ENCODE measurements at places on chromosomes 2 and 18.

GRCh38 chr2:138356178-138356577 is 145.4 kb upstream of the SPOPL start:
- DNase-seq, result no peak

DNA sequence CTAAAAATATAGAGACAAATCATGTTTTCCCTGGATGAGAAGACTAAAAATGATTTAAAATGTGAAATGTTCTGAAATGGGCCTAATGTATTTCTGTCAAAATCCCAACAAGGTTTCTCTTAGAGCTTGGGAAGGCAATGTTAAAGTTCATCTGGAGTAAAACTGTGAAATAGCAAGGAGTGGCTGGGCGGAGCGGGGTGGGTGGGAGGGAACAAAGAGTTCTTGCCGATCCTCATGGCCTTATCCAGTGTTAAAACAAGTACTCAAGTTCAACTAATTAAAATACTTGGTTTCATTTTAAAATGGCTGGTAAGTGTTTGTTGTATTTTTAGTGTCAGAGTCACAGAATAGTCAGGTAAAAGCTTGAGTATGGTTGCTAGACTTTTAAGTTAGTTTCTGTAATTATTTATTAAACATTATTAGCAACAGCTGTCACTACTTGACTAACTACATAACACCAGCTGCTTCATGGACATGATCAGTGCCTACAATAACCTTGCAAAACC is 87.3 kb downstream of the RTN4 start:
- DNase-seq, result no peak

GRCh38 chr2:100064592-100065428 is 77.6 kb downstream of the AFF3 start:
- DNase-seq, result no peak

DNA sequence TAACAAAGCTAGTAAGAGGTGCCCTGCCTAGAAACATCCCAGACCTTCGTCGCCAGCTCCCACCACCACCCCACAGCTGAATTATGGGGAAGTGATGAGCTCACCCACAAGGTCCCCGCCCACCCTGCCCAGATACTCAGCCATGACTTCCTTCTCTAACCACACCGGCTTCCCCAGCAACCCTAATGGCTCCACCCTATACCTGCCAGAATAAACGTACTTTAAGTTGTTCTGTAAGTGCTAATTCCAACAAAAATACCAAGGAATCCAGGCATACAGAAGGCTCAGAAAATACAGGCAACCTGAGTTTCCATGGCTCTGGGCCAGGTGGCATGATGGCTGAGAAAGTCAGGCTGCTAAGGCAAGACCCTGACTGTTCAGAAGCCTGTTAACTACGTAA is 39.1 kb downstream of the TMEM163 start:
- DNase-seq, result no peak

- no peak for DNase-seq
These were observed 93.0 kb upstream of the CTAGE1 start for GRCh38 chr18:22510697-22511096.

DNA sequence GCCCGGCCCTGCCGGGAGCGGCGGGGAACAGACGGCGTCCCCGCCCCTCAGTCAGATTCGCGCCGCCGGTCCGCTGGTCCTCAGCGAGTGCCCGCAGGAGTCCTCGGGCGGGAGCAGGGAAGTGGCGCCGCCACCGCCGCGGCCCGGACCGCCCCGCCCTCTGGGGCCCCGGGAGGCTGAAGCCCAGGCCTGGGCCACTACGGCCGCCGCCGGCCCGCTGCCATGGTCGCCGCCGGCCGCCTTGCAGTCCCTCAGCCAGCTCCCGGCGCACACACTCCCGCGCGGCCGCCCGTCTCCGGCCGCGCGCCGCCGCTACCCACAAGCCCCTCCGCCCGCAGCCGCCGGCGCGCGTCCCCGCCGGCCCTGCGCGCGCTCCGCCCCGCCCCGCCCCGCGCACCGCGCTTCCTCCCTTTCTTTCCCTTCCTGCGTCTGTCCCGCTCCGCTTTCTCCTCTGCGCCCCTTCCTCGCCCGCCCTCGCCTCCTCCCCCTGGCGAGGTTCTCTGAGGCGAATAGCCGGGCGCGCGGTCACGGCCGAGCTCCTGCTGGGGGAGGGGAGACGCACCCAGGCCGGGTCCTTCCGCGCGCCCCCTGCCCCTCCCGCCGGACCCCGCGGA is at the start of gene ROCK2:
Gene ROCK2, minus strand, starts transcription at position 295 of the 614 bp plus-strand sequence. CDS start 500 bp downstream, outside the sequence.
- peak; percentile 72 for DNase-seq

DNA sequence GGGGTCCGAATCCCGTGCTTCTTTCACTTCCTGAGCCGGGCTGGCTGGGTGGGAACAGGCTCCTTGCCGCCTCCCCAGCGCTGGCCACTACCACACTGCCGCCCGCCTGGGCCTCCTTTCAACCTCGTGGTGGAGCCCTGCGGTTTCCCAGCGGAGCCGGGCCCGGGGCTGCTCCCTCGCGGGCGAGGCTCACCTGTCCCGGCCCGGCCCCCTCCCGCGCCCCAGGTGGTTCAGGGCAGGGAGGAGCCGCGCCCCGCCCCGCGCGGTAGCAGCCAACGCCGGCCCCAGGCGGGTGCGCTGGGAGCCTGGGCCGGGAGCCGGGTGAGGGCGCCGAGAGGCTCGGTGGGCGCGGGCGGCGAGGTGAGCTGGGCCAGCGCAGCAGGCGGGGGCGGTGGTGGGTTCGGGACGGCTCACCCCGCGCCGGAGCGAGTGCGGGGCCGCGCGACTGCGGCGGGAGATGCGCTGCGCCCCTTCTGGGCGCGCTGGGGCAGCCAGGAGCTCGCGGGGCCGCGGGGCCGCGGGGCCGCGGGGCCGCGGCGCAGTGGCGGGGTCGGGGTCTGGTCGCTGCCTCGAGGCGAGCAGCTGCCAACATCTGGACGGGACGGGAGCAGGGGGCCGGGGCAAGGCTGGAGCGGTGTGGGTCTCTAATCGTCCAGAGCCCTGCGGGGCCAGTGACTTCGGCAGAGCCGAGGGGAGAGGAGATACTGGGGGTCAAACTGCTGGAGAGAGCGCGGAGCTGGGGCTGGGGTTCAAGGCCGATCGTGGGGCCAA is at the start of gene LYPD6B:
Gene LYPD6B, plus strand, starts transcription at position 258 of the 771 bp plus-strand sequence. CDS start 92,250 bp downstream, outside the sequence.
- DNase-seq, result no peak

- DNase-seq, result no peak
These were observed at the start of gene DGKD for GRCh38 chr2:233353769-233354499. TSS of gene DGKD (plus strand) at chr2:233354494. CDS start at chr2:233354519, 25 bp downstream.

- DNase-seq, result no peak
These were observed 42.5 kb downstream of the DAPL1 start for GRCh38 chr2:158837645-158838044.

DNA sequence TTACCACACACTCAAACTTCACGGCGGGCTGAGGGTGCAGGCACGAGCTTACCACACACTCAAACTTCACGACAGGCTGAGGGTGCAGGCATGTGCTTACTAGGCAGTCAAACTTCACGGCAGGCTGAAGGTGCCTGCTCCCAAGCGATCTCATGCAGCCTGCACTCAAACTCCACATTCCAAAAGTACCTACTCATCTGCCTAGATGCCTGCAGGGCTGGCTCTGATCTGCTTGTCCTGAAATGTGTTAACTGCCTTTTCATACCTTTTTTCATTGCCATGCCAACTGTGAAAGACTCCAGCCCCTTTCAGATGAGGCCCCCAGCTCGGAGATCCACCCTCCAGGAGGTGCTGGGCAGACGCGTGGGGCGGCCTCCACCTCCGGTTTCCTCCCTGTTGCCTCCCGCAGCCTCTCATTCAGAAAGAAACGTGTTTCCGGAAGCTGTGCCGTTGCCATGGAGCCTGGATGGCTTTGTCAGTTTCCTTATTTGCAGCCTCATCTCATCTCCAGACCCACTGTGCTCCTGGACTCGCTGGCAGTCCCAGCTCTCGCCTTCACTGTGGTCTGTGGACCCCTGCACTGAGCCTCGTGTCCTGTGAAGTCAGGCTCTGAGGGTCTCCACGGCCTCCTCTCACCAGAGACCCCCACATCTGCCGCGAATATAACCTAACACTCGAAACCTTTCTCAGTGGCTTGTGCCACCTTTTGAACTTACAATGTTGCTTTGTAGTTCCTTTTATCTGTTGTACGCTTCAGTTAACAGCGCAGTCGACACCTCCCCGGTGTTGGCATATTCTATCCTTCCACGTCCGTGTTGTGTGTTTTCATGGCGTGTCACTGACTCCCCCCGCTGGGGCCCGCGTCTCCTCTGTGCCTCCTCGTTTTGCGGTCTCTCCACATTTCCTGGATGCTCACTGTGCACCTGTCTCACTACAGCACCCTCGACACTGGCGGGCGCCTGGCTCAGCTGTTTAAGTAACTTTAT is 106.1 kb upstream of the ALKAL2 start:
- no peak for DNase-seq

DNA sequence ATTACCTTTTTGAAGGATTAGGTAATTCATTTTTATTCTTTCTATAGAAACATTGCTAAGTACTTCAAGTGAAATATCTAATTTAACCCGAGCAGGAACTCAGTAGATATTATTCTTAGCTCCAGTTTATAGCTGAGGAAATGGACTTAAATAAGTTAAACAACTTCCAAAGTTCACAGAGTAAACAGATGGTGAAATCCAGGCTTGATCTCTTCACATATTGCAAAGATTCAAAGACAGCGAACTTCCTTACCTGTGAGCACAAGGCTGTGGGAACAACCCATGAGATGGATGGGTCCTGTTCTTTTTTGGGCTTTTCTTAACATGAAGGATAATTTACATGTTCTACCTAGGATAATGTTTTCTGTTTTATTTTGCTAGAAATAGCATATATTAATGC is 439.0 kb downstream of the IRS1 start:
- DNase-seq, result no peak

- no peak for DNase-seq
These were observed 40.5 kb downstream of the UPP2 start for GRCh38 chr2:158142165-158142564.

DNA sequence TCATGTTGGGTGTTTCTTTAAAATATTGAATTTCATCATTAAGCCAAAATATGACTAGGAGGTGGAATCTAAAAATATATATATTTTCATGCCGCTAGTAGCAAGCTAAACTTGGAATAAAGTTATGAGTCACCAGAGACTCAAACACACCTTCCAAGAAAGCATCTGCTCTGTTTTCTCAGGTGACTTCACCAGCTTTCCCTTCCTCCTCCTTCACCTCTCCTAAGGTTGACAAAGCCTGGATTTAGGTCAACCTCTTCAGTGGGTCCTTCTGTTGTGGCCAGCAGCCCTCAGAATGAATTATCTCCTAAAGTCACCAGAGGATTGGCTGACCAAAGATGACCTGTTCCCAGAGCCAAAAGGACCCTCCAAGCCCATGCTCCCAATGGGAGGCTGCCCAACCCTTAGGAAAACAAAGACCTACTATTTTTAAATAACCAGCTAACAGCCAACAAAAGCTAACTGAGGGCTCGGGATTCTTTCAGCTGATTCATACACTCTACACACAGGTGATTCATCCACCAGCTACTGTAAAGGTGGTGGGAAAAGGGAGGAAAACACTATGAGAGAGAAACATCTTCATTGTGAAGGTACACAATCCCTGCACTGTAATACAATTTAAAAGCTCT is 113.9 kb downstream of the MYO5B start:
- DNase-seq, result no peak

GRCh38 chr2:37816686-37817085 is 108.4 kb upstream of the RMDN2 start:
- no peak for DNase-seq

DNA sequence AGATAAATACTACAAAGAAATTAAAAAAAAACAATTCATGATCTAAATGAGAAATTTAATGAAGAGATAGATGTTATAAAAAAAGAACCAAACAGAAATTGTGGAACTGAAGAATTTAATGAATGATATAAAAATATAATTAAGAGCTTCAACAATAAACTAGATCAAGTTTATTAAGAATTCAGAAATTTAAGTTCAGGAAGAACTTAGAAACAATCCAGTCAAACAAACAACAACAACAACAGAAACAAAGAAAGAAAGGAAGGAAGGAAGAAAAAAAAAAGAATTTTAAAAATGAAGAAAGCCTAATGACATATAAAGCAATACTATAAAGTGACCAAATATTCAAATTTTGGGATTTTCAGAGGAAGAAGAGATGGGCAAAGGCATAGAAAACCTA is 250.9 kb upstream of the FBXO11 start:
- DNase-seq, result no peak

- no peak for DNase-seq
These were observed 231.7 kb downstream of the KLHL29 start for GRCh38 chr2:23616630-23617029.

- DNase-seq, result no peak
These were observed 70.8 kb downstream of the QPCT start for GRCh38 chr2:37415128-37415820.

- no peak for DNase-seq
These were observed 18.4 kb downstream of the SCN9A start for GRCh38 chr2:166357068-166357949.

DNA sequence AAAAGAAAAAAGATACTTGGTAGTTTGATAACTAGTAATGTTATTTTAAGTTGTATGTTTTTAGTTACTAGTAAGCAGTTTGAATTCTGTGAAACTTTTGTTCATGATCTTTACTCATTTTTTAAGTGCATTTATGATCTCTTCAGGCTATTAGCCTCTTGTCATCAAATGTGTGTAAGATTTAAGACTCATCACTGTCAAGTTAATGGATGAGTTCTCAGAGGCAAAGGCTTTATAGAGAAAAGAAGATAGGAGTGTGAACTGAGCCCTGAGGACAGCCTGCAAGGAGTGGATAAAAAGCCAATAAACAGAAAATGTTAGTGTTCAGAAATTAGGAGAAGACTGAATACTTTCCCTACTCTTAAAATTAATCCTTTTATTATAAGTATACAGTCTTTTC is 13.5 kb downstream of the NDUFV2 start:
- DNase-seq, result no peak

GRCh38 chr18:22494771-22495170 is 77.1 kb upstream of the CTAGE1 start:
- DNase-seq, result no peak

GRCh38 chr2:101623031-101623521 is 74.4 kb upstream of the MAP4K4 start:
- DNase-seq, result no peak

DNA sequence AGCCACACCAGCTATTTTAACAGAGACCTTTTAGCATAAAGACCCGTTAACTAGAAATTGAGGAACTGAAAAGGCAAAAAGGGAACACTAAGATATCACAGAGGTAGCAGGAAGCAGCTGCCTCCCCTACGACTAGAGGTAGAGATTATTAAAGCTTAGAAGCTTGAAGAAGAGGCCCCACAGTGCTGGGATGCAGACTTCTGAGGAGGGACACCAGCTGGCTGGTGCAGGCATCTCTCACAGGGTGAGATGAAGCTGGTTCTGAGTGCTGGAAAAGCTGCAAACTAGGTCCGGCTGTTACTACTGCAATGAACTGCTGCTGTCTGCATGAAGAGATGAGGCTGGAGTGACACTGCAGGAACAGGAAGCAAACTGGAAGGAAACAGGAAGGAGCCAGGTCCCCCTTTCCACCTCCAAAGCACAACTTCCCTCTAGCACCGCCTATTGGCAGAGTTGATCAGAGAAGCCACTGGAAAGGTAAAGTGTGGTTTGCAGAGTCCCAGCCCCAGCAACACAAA is 61.2 kb upstream of the MRPS9 start:
- no peak for DNase-seq

GRCh38 chr2:159713631-159714246 is 1.4 kb downstream of the MARCHF7 start:
- DNase-seq, result no peak

- no peak for DNase-seq
These were observed 163.2 kb upstream of the CYRIA start for GRCh38 chr2:16828828-16829160.

- no peak for DNase-seq
These were observed 51.1 kb upstream of the BCL11A start for GRCh38 chr2:60604486-60605064.

- DNase-seq, result no peak
These were observed 25.4 kb upstream of the TANK start for GRCh38 chr2:161134547-161135518.

GRCh38 chr2:149739171-149739882 is 151.8 kb upstream of the MMADHC start:
- no peak for DNase-seq

- no peak for DNase-seq
These were observed 129.4 kb downstream of the TFCP2L1 start for GRCh38 chr2:121155502-121156056.
